NCI-H1105 treated with DMSO at 0.1 percent for 48 hours (cell line): ENCODE measurements at places on chromosomes 1 and 21.

DNA sequence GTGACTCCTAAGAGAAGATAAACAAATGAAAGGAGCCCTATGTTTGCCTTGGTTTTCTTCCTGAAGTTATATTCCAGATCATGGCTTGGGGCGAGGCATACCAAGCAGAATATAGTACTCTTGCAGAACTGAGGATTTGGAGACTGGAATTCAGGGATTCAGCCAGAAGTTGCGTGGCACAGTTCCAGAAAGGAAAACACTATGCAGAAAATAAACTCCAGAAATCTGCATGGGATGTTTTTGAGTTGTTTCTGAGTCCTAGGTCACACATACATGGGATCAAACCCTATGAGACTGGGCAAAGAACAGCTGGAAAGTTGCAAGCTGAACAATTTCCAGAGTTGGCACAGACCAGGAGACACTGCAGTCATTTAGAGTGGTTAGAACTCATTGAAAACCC lies 42.9 kb upstream of the IFFO2 start:
- DNase-seq: no peak

- DNase-seq: no peak
Measured at GRCh38 chr1:226990133-226990716, 50.1 kb downstream of the COQ8A start.

DNA sequence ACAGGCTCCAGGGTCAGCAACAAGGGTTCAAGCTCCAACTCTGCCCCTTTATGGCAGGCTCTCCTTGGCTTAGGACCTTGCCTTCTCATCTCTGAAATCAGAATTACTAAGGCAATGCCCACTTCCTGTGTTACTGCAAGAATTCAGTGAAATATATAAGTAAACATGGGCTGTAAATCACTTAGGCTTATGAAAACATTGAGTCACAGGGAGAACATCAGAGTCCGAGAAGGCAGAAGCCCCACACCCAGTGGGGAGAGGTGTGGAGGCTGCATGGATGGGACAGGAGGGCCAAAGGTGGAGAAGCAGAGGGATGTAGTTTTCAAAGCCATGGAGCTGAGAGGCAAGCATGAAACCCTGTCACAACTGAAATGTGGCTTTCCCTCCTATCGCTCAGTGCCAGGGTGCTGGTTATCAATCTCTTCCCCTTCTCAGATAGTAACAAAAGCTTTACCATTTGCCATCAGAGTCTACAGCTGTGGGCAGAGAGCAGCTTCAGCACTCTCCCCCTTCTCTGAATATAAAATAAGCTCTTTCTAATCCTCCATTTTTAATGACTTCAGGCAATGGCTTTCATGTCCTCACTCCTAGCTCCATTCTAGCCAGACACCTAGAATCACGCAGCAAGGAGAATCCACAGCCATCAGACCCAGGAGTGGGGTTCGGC lies 3.4 kb downstream of the RGS8 start:
- DNase-seq: no peak

DNA sequence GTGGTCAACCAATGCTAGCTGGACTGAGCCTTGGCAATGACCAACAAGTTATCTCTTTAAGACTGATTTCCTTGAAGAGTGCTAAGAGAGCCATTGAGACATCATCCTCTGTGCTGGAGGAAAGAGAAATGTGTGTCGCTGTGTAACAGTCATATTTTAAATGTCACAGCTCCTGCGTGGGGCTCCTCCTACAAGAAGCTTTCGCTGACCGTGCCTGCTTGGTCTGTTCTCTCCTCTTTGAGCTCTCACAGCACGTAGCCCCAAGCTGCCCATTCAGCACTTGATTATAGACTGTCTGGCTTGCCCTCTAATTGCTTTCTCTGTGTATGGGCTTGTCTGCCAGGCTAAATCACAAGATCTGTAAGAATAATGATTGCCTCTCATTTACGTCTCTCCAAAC lies 221.3 kb downstream of the FOXD2 start:
- DNase-seq: peak; percentile 91

GRCh38 chr1:93304716-93305138 lies 41.0 kb upstream of the DR1 start:
- DNase-seq: peak; percentile 70

GRCh38 chr1:12524266-12524665 lies 93.7 kb downstream of the DHRS3 start:
- no peak for DNase-seq
